HFFc6 (cell line): ENCODE measurements at places on chromosomes 2 and 18. TPM values are rescaled to one million over a fixed set of nuclear protein-coding genes. Genes with fewer than 3 reads are reported as not detected.

The ZBTB14 gene
- total RNA-seq = 5.8 and 6.2 TPM in 2 replicates

DNA sequence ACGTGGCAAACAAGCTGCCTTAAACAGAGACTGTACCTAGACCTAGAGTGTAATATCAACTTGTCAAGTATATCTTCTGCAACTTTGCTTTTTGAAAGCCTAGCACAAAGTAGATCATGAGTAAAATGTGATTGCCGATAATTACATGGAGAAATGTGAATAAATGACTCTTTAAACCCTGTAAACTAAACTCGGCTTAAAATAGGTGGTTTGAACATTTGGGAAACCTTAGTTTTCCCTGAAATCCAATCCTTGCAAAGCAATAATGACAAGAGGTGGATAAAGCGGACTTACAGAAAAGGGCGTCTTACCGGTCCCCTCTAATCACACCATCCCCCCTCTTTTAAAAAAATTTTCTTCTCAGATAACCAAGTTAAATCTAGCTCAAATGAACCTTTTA lies 549 bp upstream of the PSMD14 start:
- H3K4me1 ChIP-seq = peaks cover 35% of the 10 kb centered on the region
- peak overlapping the region; percentile 94 for H3K4me3 ChIP-seq
- peak overlapping the region; percentile 96 for H3K27ac ChIP-seq
- peaks cover 31% of the 10 kb centered on the region for H3K36me3 ChIP-seq

- no peak overlapping the region for H3K4me3 ChIP-seq
- DNase-seq = no peak
- no peaks in the 10 kb centered on the region for H3K4me1 ChIP-seq
- no peaks in the 10 kb centered on the region for H3K36me3 ChIP-seq
- H3K27me3 ChIP-seq = peaks cover 4% of the 10 kb centered on the region
These were observed 10.0 kb downstream of the LRATD1 start for GRCh38 chr2:14642499-14642898.

- H3K36me3 ChIP-seq = peaks cover 5% of the 10 kb centered on the region
- peaks cover 37% of the 10 kb centered on the region for H3K4me1 ChIP-seq
- DNase-seq = peak; percentile 50
These were observed 13.3 kb downstream of the MRPL44 start for GRCh38 chr2:223970343-223971128.

The PLGLB2 gene
- 0.94 to 1.5 TPM (median 1.1 TPM) in 3 replicates for total RNA-seq

DNA sequence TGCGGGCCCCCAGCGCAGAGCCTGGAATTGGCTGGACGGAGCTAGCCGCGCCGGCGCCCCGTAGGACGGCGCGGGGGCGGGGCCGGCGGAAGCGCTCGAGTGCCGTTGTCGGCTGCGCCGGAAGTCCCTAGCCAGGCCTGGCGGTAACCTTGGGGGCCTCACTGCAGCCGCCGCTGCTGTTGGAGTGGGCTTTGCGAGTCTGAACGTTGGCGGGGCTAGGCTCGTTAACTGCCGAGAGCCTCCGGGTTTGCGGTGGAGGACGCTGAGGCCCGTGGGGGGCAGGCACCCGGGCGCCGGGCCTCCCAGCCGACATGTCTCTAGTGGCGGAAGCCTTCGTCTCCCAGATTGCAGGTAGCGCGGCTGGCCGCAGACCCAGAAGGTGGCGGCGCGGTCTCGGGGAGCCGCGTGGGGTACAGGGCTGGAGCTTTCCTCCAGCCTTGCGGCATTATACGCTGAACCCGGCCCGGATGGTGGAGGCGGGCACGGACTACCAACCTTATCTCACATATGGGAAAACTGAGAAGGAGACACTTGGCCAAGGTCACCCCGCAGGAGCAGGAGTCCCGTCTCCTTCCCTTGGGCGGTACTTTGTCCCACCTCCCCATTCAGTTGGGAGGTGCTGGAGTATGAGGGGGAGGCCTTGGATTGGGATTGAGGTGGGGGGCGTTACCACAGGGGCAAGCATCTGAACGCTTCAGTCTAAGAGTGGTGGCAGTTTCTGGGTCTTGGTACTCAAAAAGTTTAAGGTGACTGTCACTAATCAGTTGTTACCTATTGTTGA lies at the start of gene MTX2:
MTX2 (plus strand) TSS at position 124 of the 781 bp plus-strand sequence; CDS start at position 312, 188 bp downstream.
- peaks cover 21% of the 10 kb centered on the region for H3K4me1 ChIP-seq
- DNase-seq = peak; percentile 32
- H3K36me3 ChIP-seq = no peaks in the 10 kb centered on the region
- peak within 1 kb of the TSS; percentile 97 for H3K4me3 ChIP-seq
- peaks cover 5% of the 10 kb centered on the region for H3K27me3 ChIP-seq
- peak within 1 kb of the TSS; percentile 83 for H3K27ac ChIP-seq

DNA sequence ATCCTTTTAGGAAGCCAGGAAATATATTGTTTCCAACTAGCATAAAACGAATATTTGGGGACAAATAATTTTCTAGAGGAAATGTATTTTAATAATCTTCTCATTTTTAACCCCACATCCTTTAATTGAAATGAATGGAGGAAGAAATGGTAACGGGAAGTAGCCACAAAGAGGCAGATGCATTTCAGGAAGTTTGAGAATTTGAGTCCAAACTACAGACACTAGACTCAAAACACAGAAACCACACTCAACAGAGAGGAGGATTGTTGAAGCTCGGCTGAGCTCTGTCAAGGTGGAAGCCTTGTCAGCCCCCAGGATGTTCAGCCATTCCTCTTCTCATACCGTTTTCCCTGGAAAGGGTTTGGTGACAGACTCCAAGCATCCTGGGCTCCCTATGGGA lies 288.5 kb downstream of the NAPG start:
- H3K27me3 ChIP-seq = no peaks in the 10 kb centered on the region; the same call in none of the 2 replicates
- no peaks in the 10 kb centered on the region for H3K4me1 ChIP-seq
- DNase-seq = no peak
- H3K27ac ChIP-seq = no peak overlapping the region
- H3K4me3 ChIP-seq = no peak overlapping the region

GRCh38 chr2:228283491-228284171 lies 102.1 kb upstream of the SPHKAP start:
- H3K27me3 ChIP-seq = peaks cover 2% of the 10 kb centered on the region; the same call in 1 of the 2 replicates
- DNase-seq = no peak
- H3K36me3 ChIP-seq = no peaks in the 10 kb centered on the region
- no peaks in the 10 kb centered on the region for H3K4me1 ChIP-seq
- no peak overlapping the region for H3K4me3 ChIP-seq
